Pons (tissue), 1 donor: ENCODE measurements at places on chromosomes 2 and 18.

DNA sequence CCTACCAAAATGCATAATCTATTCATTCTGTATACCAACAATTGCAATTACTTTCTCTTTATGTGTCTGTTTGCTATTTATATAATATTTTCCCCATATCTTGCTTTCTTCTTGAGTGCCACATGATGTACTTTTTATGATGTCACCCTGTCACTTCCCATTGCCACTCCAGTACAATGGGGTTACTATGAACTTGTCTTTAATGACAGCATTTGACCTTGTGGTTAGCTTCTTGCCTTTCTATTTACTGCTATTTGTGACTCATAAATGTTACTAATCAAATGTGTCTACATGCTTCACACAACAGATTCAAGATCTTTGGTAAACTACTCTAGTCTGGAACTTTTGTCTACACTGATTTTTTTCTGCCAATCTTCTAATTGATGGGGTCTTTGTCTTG lies 486.3 kb downstream of the NR4A2 start:
- no peak for DNase-seq

- DNase-seq: no peak
Observed at GRCh38 chr2:10406016-10406415, 42.1 kb downstream of the ODC1 start.

- DNase-seq: peak; percentile 76
Observed at GRCh38 chr2:142130111-142131009, 456 bp downstream of the LRP1B start.

- DNase-seq: no peak
Observed at GRCh38 chr2:143564419-143564818, 435.2 kb downstream of the ARHGAP15 start.

GRCh38 chr2:4873364-4873763 lies 818.8 kb upstream of the SOX11 start:
- no peak for DNase-seq

- no peak for DNase-seq
Observed at GRCh38 chr18:31207391-31207790, 44.7 kb upstream of the DSC1 start.

- DNase-seq: no peak
Observed at GRCh38 chr18:63520053-63520685, 22.0 kb upstream of the SERPINB12 start.

DNA sequence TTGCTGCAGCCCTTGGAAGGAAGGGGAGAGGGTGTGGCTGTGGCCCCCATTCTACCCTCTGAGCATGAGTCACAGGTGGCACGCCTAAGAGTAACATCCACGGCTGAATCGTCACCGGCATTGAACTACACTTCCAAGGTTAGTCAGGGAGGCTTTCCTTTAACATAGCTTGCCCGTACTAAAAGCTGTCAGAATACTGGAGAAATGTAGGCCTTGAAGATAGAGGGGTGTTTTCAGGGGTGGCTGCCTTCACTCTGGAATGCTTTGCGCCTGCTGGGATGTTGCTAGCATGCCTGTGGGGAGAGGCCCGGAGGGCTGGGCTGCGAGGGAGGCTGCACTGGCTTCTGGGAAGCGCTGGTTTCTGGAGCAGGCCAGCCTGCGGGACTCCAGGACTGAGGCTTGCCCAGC lies 333.7 kb downstream of the AGAP1 start:
- DNase-seq: no peak

DNA sequence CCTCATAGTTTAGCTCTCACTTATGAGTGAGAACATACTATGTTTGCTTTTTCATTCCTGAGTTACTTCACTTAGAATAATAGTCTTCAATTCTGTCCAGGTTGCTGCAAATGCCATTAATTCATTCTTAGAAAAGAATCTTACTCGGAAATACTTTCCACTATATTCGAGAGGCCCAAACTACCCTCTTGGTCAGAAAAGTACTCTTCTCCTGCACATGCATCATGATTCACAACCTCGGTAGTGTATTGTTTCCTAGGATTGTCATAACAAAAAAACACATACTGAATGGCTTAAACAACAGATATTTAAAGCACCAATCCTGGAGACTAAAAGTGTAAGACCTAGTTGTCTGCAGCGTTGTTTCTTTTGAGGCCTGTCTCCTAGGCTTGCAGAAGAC lies 364.0 kb upstream of the SLC14A2 start:
- DNase-seq: no peak

DNA sequence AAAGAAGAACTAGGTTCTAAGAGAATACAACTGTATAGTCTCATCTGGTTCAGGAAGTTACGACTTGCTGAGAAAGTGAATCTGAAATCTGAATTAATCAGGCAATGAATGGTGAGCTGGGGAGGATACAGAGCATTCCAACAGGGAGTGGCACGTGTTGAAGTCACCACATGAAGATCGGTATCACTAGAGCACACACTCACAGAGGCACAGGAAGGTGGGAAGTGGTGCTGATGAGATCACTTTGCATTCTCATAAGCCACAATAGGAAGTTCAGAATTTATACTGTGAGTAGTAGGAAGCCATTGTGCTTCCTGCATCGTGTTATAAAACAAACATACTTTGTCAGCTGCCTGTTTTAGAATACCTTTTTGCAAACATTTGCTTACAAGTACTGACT lies 615.0 kb upstream of the DDX18 start:
- no peak for DNase-seq

DNA sequence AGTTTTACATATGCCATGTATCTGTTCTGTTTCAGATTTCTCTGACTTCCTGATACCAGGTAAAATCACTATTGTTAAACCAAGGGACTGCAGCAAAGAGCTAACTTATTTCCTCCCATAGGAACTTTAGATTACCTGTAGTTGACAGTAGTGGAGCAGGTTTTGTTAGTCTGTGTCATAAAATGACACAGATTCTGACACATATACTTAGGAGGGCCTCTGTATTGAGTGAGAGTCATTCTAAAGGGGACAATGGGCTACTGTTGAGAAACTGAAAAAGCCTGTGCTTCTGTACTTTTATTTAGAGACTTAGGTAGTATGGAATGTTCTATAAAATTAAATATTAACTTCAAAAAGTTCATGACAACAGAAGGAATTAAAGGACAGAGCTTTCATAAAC lies 48.2 kb downstream of the KCMF1 start:
- no peak for DNase-seq

DNA sequence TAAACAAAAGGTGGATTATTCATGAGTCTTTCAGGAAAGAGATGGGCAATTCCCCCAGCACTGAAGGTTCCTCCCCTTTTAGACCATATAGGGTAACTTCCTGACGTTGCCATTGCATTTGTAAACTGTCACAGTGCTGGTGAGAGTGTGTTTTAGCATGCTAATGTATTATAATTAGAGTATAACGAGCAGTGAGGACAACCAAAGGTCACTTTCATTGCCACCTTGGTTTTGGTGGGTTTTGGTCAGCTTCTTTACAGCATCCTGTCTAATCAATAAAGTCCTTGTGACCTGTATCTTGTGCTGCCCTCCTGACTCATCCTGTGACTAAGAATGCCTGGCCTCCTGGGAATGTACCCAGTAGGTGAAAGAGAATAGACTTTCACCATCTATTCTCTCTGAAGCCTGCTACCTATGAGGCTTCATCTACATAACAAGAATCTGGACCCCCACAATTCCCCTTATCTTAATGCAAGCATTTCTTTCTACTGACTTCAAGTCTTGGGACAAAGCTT lies 148.7 kb downstream of the CABLES1 start:
- DNase-seq: no peak

DNA sequence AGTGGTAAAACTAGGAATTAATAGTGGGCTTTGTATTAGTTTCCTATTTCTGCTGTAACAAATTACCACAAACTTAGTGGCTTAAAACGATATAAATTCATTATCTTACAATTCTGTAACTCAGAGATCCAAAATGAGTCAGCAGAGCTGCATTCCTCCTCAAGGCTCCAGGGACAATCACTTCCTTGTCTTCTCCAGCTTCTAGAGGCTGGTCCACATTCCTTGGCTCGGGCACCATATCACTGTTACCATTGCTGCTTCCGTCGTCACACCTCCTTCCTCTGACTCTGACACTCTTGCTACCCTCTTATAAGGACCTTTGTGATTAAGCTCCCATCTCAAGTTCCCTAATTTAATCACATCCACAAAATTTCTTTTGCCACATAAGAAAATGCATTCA lies 567.8 kb upstream of the KLHL29 start:
- no peak for DNase-seq

- no peak for DNase-seq
Observed at GRCh38 chr2:86498468-86499260, 57.5 kb downstream of the KDM3A start.

- DNase-seq: no peak
Observed at GRCh38 chr2:64978514-64979268, 10.5 kb upstream of the SLC1A4 start.

DNA sequence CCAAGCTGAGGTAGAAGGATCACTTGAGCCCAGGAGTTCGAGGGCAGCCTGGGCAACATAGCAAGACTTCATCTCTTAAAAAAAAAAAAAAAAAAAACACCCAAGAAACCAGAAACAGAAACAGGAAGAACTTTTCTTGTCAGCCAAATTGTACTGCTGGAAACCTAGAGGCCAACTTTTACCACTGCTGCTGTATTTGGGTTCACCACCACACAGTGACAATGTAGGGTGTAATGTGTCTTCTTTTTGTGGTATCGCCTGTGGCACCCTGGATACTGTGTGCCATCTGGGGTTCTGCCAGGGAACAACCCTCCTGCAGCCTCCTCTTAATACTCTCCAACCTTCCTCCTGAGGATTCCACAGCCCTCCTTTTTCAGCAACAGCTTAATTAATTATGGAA lies 72.6 kb downstream of the STK39 start:
- DNase-seq: no peak

DNA sequence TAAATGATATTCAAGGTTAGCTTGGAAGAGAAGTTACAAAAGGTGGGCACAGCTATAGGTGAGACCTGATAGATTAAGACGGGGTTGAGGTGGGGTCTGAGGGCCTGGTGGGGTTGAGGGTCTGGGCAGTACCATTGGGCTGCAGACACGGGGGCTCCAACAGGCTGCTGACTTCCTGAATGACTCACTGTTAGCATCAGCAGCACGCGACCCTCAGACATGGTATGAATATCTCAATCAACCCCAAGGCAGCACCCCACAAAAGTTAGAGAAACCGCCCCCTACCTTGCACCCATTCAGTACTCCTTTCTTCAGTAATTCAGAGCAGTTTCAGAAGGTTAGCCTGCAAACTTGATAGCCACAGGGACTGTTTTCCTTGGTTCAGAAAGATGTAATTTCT lies 10.8 kb upstream of the NCK2 start:
- no peak for DNase-seq

- DNase-seq: no peak
Observed at GRCh38 chr2:19762142-19762541, 139.6 kb downstream of the TTC32 start.

DNA sequence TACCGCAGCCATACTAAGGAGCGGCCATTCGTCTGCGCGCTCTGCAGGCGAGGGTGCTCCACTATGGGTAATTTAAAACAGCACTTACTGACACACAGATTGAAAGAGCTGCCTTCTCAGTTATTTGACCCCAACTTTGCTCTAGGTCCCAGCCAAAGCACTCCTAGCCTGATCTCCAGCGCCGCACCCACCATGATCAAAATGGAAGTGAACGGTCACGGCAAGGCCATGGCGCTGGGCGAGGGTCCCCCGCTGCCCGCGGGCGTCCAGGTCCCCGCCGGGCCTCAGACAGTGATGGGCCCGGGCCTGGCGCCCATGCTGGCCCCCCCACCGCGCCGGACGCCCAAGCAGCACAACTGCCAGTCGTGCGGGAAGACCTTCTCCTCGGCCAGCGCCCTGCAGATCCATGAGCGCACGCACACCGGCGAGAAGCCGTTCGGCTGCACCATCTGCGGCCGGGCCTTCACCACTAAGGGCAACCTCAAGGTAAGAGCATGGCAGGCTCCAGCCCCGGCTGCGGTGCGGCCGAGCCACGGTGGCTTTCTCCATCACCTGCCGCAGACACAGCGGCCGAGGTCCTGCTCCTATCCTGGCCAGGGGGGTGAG lies 15.5 kb downstream of the SALL3 start:
- DNase-seq: no peak

GRCh38 chr2:182744490-182744889 lies 28.4 kb downstream of the DNAJC10 start:
- DNase-seq: no peak

DNA sequence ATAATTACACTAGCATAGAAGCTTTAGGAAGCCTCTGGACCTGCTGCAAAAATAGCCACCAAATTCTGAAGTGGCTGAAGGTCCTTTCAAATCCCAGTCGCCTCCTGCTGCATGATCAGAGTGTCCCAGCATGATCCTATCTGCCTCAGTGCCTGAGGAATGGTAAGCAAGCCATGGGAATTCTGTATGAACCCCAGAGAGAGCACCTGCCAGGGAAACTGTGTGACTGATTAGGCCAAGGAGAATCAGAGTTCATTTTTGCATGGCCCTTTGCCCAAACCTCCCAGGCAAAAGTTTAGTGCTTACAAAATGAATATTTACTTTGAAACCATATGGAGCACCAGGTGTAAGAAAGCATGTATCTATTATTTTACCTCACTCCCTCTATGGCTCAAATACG lies 221.4 kb downstream of the ARL4C start:
- no peak for DNase-seq

- no peak for DNase-seq
Observed at GRCh38 chr2:191329841-191330240, 84.6 kb downstream of the MYO1B start.

- DNase-seq: no peak
Observed at GRCh38 chr2:23843051-23843976, 83.6 kb downstream of the ATAD2B start.
